EH (cell line): ENCODE measurements at places on chromosomes 5 and 9.

DNA sequence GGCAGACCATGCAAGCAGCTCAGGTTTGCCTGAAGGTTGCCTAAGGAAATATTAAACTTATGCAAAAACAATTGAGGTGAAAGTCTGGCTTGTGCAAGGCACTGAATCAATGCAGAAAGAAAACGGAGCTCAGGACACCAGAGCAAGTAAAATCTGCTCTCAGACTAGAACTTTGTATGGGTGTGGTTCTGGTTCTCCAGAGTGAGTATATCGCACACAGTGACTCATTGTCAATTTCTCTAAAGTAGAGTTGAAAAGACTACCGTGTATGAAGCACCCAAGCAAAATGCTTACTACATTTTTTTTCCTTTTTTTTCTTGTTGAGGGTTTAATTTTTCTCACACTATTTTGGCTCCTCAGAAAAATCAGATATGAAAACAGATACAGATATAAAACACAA lies 650.3 kb upstream of the CDH10 start:
- DNase-seq: no peak

- DNase-seq: no peak
Measured at GRCh38 chr9:116627433-116627832, 59.7 kb upstream of the TRIM32 start.

- no peak for DNase-seq
Measured at GRCh38 chr5:112635276-112635675, 102.4 kb upstream of the APC start.

DNA sequence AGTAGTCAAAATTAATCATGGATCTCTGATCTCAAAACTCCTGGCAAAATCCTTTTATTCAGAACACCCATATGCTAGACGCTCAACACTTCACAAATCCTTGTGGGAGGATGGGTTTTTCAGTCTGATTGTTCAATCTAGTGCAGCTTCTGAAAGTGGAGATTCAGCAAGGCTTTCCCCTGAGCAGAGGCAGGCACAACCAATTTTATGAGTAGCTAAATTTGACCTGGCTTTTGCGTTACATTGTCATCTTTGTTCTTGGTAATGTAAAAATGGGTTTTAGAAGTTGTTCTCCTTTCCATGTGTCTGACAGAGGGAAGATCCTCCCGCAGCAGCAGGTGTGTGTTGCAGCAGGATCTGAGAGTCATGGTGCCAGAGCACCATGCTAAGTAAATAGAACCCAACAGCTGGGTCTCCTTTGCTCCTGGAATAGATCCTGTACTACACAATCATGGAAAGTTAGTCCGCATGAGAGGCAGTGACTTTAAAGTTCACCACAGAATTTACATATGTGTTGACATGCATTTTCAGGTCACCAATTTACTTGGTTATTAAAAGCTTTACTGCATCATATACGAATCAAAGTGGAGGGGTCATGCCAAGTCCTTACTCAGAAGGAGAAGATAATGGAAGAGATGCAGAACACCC lies 70.1 kb upstream of the MEF2C start:
- DNase-seq: no peak

DNA sequence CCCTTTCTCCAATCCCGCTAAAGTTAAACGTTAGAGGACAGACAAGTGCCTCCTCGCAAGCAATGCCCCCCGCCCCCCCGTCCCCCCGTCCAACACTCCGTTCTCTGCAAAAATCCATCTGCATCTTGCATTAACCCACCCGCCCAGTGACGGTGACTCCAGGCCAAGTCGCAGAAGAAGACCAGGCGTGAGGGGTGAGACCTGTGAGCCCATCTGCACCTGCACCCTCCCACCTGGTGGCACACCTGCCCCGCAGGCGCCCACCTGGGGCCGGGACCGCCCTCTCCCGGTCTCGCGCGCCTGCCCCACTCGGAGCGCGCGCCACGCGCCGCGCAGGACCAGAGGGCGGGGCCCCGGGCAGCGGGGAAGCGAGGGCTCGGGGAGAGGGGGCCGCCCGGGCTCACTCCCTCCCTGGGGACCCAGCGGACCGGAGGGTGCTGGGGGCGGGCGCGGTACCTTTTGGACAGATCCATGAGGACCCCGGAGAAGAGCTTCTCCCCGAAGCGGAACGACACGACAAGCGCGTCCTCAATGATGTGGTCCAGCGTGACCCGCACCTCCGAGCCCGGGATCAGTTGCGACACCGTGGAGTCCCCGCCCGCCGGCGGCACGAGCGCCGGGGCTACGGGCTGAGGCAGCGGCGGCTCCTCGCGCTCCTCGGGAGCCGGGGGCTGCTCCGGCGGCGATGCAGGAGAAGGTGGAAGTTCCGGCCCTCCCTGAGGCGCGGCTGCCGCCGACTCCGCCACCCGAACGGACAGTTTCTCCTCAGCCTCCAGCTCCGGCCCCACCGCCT lies 705 bp downstream of the PWWP2A start:
- DNase-seq: no peak

DNA sequence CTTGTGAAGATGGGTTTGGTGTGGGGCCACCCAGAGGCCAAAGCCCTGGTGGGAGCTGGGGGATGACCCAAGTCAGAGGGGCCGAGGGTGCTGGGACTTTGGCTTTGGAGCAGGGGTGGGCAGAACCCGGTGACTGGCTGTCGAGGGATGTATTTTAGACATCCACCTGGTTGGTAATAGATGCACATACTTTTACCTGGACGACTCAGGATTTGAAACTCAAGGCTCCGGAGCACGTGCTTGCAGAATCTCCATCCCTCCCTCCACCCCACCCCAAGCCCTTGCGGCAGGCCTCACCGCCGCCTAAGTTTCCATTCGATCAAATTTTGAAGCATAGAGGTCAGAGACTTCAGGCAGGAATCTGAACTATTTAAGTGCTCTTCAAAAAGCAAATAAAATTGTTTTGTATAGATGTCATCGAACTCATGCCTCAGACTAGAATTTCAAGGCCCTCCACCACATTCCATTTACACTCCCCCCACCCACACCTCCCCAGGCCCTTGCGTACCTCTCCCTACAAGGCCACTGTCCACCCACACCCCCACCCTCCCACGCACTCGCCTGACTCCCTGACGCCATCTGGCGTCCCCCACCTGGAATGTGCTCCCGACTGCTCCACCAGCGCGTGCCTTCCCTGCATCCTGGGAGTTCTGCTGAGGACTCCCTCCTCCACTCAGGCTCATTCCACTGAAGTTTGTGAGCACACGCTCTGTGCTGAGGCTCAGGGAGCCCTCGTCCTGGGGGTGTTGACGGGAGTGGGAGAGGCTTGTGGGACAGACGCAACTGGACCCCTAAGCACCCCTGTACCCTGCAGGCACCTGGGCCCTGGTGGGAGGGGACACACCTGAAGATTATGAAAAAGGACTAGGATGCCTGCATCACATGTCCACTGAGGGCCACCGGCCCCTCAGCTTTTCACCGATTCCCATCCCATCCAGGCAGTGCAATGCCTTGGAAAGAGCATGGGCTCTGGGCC lies 56.4 kb upstream of the RPL26L1 start:
- peak; percentile 99 for DNase-seq

DNA sequence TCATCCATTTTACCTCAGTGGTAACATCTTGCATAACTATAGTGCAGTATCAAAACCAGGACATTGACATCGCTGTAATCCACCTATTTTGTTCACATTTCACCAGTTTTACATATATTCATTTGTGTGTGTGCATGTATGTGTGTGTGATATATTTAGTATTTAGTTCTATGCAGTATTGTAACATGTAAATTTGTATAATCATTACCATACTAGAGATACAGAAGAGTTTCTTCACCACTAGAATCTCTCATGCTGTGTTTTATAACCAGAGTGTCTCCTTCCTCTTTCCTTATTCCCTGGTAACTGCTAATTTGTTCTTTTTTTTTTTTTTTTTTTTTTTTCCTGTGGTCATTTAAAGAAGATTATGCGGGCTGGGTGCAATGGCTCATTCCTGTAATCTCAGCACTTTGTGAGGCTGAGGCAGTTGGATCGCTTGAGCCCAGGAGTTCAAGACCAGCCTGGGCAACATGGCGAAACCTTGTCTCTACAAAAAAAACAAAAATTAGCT lies 11.0 kb downstream of the RASA1 start:
- DNase-seq: no peak

GRCh38 chr5:5270958-5271785 lies 131.0 kb downstream of the ADAMTS16 start:
- DNase-seq: peak; percentile 92

DNA sequence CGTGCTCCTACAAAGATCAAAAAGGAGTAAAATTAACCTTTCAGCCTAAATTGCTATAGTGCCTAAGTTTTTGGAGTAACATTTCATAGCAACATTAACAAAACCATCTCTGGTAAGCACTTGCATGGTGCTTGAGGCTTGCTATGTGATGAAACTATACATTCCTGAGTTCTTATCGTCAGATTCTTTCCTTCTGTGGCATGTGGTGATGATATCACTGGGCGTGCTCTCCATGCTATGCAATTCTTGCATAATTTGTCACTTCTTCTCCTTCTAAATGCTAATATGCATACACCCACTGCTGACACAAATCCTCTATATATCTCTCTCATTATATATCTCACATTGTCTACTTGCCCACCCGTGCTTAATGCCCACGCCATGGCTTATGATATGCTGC lies 2019.9 kb downstream of the MAT2B start:
- DNase-seq: no peak

DNA sequence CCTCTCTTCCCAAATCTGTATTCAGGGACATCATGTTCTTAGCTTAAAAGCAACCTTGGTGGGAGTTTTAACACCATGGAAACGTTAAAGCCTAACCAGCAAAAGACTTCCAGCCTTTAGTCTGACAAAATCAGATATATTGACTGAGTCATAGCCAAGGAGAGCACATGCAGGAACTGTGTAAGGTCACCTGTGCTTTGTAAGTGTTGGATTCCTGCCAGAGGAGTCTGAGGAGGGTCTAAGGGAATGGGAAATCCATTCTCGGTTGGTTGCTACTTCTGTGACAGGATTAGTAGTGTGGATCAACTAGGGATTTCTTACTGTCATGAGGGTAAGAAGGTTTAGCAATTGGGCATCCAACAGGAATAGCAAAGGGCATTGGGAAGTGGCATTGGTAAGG lies 142.0 kb upstream of the CHD1 start:
- DNase-seq: no peak

- DNase-seq: peak; percentile 30
Measured at GRCh38 chr5:172235132-172235780, 41.3 kb downstream of the EFCAB9 start.

DNA sequence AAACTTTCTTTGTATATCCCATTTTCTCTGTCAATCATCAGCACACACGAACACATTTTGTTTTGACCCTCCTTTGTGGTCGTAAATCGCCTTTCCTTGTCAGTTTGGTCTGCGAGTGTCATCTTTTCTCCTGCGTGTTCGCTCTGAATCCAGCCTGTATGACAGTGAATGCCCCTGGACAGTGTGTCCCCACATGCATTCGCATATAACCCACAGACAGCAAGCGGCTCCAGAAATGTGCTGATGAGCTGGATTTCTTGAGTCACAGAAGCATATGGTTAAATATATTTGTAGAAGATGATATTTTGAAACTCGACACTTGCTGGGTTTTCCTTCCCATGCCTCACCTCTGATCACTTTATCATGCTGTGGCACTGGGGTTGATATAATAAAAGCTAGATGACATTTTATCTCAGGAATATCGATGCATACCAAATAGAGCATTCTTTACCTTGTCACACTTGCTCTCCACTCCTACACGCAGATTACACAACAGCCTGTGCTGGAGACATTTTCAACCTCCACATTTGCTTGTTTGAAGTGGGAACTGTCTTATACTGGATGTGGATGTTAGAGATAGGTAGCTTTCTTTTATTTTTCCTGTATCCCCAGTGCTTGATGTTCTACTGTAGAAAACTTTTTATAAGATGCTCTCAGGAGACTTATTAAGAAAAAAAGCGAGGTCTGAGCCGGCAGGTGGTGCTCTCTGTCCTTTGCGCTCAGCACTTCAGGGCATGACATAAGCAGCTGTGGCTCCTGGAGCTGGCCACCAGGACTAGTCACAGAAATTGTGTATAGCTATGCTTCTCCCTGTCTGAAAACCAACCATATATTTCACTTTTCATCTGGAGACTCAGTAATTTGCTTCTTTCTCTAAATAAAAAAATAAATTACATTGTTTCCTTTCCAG lies 215.1 kb downstream of the SH3GL2 start:
- DNase-seq: no peak

- DNase-seq: no peak
Measured at GRCh38 chr9:134935701-134936345, 18.1 kb upstream of the FCN1 start.

DNA sequence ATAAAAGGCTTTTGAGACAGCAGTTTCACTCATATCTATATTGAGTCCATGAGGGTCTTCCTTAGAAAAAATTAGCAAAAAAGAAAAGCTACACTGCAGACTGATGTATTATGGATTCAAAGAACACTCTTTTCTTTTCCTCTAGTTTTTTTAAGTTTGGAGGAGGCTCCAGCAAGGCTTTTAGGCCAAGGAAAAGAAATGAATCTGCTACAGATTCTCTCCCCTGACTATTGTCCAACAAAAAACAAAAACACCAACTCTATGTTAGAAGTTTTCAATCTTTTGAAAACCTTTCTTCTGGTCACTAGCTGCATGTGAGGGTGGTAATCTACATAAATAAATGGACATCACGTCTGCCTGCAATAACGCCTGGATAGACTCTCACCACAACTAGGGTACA lies 310.4 kb downstream of the ARL15 start:
- DNase-seq: no peak

GRCh38 chr5:34501016-34501415 lies 155.1 kb upstream of the RAI14 start:
- DNase-seq: no peak

- DNase-seq: no peak
Measured at GRCh38 chr5:67375606-67376005, 179.0 kb upstream of the CD180 start.

GRCh38 chr9:124386201-124386600 lies 29.0 kb downstream of the PSMB7 start:
- no peak for DNase-seq

DNA sequence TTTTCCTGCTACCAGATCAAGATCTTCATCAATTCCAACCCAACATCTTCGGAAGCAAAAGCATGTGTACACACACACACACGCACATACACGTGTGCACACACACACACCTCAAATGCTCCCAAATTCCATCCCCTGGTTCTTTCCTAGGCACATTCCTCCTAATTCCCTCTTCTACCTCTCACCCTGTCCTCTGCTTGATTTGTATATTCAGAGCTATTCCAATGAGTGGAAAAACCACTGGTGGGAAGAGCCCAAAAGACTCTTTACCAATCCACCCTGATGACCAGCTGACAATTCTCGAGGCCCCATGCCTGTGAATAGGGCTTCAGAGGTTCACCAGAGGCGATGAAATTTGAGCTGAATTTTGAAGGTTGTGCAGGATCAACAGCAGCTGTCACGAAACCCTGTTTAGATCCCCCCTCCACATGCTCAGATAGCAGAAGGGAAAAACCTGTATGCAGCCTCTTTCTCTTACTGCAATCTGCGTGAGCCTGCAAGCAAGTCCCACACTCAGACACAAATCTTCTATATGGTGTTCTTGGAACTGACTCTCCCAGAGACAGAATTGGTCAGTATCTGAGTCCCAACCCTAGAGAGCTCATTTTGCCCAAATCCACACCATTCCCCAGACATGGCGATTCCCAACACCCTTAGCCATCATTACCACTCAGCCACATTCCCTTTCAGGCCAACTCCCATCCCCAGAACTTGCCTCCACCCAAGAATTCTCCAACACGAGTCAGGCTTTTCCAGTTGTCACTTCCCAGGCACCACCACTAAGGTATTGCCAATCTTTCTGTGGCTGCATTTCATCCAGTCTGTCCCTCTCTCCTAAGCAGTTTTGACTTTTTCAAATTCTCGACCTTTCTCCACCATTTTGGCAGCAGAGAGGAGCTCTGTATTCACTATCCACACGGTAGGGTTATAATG lies 4.3 kb upstream of the TRIO start:
- no peak for DNase-seq
